ENCODE measurements at places on chromosomes 6 and 20.

DNA sequence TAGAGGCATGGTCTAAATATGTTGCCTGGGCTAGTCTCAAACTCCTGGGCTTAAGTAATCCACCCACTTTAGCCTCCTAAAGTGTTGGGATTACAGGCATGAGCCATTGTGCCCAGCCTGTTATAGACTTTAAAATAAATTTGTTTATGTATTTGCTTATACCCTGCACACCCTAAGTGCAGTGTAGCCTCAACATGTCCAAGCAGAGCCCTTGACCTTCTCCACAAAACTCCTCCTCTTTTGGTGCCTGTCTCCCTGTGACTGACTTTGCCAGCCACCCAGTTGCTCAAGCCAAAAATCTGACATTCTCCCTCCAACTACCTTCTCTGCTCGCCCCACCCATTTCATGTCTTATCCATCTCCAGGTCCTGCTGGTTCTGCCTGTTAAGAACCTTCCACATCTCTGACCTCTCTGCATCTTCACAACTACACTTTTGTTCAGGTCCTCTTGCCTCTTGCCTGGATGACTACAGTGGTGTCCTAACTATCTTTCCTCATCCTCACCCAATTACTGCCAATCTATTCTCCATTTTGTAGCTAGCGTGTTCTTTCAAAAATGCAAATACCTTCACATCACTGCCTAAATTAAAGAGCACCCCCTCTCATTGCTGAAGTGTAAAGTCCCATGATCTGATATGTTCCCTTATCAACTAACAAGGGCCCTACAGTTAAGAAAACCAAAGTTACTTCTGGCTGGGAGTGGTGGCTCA, 11.2 kb upstream of the KIFC1 start:
- no peak for DNase-seq

- no peak for DNase-seq
These were observed 21.7 kb downstream of the KIAA1755 start for GRCh38 chr20:38238829-38239228.

DNA sequence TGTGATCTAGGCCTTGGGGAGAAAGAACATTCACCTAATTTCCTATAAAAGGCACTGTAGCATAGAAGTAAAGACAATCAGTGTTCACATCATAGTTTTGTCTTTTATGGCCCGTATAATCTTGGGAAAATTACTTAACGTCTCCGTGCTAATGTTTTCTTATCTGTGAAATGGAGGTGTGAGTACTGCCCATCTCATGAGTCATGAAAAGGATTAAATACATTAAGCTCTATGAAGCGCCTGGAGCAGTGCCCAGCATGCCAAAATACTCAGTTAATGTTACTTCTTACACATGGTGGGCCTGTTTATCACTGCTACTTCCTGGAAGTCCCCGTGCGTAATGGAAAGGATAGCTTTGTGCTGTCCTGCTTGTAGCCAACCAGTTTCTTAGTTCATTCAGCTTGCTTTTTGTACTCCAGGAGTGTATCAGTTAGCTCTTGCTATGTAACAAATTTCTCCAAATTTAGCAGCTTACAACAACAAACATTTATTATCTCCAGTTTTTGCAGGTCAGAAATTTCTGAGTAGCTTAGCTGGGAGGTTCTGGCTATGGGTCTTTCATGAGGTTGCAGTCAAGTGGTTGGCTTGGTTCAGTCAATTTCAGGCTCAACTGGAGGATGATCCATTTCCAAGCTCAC, 103.6 kb upstream of the BMP2 start:
- DNase-seq = no peak

DNA sequence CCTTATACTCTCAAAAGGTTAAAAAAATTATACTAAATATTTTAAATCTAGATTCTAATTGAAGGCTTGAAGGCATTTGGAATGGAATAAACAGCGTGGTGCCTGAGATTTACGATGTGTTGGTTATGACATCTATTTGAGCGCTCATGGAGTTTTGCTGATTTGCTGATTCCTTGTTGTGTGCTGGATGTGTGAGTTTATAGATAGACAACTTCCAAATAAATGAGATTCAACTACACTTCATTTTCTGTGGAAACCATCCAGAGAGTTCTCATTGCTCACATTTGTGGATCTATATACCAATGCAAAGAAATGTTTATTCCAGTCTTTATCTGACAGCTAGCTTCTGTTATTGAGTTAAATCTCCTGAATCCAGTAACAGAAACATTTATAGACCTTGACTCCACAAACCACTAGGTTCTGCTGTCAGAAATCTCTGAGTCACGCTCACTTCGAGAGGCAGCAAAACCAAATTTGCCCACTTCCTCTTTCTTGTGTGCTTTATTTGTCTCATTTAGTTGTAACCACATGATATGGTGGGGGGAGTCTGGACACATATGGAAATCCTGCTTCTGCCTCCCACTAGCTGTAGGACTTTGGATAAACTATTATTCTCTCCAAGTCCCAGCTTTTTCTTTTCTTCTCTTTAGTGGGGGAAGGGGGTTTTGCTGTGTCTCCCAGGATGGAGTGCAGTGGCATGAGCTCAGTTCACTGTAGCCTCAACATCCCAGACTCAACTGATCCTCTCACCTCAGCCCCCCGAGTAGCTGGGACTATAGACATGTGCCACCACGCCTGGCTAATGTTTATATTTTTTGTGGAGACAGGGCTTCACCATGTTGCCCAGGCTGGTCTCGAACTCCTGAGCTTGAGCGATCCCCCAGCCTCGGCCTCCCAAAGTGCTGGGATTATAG, 54.5 kb downstream of the IPCEF1 start:
- no peak for DNase-seq

GRCh38 chr6:111086685-111087084, 618 bp upstream of the SLC16A10 start:
- no peak for DNase-seq

GRCh38 chr6:40376113-40376650, 211.0 kb downstream of the LRFN2 start:
- DNase-seq = no peak

DNA sequence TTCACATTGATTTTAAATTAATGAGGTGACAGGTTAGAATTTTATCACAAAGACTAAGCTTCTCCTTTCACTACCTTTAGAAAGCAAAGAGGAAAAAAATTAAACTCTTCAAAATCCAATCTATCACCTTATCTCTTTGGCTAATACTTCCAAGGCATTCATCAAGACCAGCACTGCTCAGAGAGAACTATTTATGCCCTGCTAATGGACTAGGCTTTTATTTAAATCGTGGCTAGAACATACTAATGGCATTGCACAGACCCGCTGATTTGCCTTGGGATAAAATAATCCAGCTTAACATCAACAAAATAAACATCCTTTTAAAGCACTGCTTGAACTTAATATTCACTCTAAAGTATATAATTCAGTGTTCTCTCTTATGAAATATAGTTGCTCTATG, 880.4 kb downstream of the HACE1 start:
- DNase-seq = no peak

- no peak for DNase-seq
These were observed 15.5 kb upstream of the CARMIL1 start for GRCh38 chr6:25263657-25264056.

DNA sequence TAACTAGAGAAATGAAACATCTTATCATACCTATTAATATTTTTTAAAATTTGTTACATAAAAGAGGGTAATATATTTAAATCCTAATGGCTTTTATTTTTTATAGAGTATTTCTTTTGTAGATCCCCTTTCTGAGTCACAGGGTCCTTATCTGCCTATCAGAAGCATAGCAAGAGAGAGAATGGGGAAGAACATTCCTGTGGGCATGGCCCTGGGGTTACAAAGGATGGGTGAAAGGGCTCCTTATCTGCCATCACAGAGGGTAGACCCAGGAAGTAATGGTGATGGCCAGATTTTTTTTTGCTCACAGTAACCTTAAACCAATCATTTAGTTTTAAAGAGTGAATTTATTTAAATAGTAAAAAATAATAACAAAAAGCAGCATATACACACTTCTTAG, 582.1 kb upstream of the HTR1E start:
- no peak for DNase-seq

- DNase-seq = no peak
These were observed 50.3 kb downstream of the FOXA2 start for GRCh38 chr20:22533823-22534751.

- DNase-seq = no peak
These were observed 593 bp upstream of the RALGAPB start for GRCh38 chr20:38471987-38472512.

GRCh38 chr6:125481056-125481455, 179.3 kb upstream of the HDDC2 start:
- no peak for DNase-seq

GRCh38 chr6:39465539-39465938, 143.0 kb upstream of the KCNK16 start:
- no peak for DNase-seq

GRCh38 chr6:69663215-69663614, 133.6 kb downstream of the LMBRD1 start:
- no peak for DNase-seq

- no peak for DNase-seq
These were observed 168.9 kb upstream of the JARID2 start for GRCh38 chr6:15077006-15077405.

DNA sequence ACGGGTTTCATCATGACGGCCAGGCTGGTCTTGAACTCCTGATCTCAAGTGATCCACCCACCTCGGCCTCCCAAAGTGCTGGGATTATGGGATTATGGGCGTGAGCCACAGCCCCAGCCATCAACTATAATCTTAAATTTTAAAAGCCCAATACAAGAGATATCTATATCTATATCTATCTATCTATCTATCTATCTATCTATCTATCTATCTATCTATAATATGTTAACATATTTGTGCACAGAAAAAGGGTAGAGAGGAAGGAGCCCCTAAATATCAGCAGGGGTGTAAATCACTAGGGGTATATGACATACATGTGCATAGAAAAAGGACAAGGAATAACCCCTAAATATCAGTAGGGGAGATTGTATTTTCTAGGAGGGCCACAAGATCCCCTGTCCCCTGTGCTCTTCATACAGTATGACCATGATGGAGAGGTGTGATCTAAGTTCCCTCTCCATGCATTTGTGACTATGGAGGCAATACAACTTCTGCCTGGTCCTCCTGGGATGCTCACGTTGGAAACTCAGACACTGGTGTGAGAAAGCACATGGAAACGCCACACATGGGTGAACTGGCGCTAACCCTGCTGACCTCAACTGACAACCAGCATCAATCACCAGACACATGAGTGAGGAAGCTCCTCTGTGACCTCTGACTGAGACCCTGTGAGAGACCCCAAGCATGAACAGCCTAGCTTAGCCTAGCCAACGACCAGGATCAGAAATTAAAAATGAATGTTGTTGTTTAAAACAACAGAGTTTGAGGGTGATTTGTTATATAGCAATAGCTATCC, 1.2 kb upstream of the SPATS1 start:
- no peak for DNase-seq

GRCh38 chr20:33781133-33781532, 30.0 kb upstream of the CHMP4B start:
- DNase-seq = no peak

- DNase-seq = no peak
These were observed 329.1 kb upstream of the SOX4 start for GRCh38 chr6:21264288-21265033.

DNA sequence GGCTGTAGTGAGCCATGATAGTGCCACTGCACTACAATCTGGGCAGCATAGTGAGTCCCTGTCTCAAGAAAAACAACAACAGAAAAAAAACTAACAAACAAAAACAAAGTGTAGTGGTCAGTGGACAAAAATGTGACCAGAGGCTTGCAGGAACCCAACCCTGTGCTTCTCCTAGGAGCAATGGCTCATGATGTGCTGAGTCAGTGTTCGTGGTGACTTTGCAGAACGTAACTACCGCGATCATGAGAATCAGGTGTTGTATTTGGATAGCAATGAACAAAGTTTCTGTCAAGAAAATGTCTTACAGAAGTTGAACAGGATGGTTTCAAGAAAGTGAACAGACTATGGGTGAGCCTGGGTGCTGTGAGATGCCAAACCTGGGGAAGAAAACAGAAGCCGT, 18.5 kb upstream of the FOXC1 start:
- DNase-seq = no peak

DNA sequence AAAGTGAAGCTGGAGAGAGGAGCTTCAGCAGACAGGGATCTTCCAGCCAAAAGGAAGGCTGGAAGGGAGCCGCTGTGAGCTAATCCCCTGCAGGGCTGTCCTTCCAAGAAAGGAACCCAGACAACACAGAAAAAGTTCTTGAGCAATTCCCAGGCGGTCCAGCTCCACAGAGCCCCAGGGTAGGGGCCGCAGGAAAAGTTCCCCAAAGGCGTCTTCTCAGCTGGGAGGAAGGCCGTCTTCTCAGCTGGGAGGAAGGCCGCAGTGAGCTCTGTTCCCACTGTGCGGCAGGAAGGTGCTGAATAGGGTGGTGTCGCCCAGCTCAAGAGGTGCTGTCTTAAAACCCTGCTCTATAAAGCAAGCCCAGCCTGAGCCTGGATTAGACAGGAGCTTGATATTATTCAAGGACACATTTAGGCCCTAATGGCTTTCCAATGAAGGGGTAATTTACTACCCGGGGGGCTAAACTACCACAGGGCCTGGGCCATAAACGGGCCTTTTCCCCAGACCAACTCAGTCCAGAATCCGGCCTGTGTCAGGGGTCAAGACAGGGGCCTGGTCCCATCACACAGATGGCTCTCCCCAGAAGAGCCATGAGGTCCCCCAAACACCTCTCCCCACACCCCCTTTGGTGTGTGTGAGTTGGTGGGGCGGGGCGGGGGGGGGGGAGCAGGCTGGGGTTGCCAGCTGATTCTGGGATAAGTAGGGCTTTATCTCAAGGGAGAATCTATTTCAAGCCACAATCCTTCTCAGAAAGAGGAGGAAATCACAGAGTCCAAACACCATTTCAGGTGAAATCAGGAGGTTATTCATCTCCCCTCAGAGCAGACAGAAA, 103.6 kb downstream of the NOL4L start:
- DNase-seq = no peak

DNA sequence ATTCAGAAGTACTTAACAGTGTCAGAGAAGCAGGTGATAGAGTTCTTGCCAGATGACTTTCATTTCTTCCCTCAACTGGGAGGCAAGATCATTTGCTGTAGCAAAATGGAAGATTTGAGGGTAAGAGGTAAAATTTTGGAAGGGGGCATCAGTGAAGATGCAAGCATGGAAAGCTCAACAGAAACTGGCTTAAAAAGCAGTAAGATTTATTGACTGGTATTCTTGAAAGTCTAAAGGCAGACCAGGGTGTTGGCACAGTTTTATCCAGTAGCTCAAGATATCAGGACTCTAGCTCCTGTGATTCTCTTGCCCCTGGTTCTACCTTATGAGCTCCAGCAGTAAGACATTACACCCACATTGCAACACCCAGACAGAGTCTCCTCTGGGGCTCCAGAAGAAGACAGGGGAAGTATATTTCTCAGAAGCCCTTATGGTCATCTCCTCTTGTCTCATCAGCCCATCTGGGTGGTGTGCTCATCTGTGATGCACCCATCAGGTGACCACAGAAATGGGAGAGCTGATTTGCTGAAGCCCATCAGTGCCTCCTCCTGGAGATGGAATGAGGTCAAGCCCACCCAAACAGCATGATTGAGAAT, 16.0 kb upstream of the MOCS1 start:
- no peak for DNase-seq

DNA sequence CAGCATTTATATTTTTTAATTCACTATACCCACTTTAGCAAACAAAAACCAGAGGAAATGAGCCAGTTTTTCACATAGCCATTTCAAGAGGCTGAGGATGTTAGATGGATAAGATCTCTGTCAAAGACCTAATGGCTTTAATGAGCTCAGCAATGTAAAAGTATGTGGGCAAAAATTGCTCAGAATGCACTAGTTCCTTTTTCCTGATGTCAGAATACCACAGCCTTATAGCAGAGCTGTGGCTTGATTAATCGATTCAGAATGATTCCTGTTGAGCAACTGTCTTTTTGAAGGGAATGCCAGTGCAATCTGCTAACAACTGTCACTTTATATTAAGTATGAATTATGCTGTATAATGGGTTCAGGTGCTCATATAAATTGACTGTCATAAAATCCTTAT, 100.6 kb upstream of the HIVEP1 start:
- no peak for DNase-seq

Measured in SW 1271 (cell line).